ENCODE measurements at places on chromosomes 4 and X.

DNA sequence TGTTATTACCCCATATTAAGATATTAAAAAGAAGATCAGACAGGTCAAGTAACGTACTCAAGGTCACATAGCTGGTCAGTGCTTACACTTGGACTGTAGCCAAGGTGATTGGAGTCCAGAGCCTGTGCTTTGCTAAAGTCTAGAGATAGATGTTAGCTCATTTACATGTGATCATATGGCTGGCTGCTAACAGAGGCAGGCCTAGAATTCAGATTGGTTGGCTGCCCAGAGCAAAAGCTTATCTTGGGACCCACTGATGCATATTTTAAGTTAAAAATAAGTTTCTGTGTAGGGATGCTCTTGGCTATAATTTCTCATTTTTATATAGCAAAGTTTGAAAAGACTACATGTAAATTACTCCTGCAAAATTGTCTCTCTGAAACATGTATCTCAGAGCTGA is 18.1 kb upstream of the EXOC1L start:
- DNase-seq: peak; percentile 15

DNA sequence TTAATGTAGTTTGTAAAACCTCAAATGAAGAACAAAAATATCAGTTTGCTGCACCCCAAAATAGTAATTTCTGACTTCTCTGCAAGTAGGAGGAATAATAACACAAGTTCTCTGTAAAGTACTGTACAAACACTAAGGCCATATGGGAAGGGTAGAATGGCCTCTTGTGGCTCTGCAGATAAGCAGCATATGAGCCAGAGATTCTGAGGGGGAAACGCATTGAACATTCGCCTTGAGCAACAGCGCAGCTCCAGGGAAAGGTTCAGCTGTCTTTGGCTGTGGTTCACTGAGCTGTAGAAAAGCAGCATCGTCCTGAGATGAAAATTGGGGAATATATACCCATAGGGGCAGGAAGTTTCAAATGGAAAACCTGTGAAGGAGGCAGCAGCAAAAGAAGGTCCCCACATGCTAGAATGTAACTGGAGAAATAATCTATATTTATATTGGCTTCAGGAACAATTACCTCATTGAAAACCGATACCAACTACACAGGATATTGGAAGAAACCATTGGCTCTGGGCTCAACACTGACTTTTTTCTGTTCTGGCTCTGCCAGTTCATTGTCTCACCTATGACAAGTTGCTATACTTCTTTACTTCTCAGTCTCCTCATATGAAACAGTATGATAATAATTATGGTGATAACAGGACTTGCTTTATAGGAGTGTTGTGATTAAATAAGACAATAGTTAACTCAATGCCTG is 357.6 kb upstream of the CPEB2 start:
- no peak for DNase-seq

GRCh38 chr4:140330311-140330900 is 43.0 kb upstream of the SCOC start:
- peak; percentile 16 for DNase-seq

DNA sequence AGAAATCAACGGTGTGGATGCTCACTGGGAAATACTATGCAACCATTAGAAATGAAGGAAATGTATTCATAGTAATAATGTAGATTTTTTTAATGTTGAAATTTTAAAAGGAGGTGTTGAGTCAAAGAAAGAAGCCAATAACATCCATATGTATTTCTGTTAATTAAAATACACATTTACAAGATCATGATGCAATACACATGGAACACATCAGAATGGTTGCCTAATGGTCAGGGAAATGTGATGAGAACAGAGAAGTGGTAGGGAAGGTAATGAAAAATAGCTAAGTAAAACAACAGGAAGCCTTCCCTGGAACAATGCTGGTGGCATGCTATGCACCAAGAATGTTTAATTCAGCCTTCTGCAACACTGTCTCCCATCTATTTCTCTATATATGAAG is 18.2 kb downstream of the AREG start:
- no peak for DNase-seq

- no peak for DNase-seq
Measured at GRCh38 chrX:47151435-47151834, 6.4 kb downstream of the RBM10 start.

GRCh38 chr4:140018931-140019618 is 134.9 kb downstream of the MAML3 start:
- no peak for DNase-seq

GRCh38 chr4:124104628-124105027 is 607.9 kb downstream of the ANKRD50 start:
- DNase-seq: no peak

Measured in muscle of back (tissue), 13 donors.